ENCODE measurements at places on chromosomes 13 and 19. TPM values are rescaled to one million over a fixed set of nuclear protein-coding genes. Genes with fewer than 3 reads are reported as not detected.

DNA sequence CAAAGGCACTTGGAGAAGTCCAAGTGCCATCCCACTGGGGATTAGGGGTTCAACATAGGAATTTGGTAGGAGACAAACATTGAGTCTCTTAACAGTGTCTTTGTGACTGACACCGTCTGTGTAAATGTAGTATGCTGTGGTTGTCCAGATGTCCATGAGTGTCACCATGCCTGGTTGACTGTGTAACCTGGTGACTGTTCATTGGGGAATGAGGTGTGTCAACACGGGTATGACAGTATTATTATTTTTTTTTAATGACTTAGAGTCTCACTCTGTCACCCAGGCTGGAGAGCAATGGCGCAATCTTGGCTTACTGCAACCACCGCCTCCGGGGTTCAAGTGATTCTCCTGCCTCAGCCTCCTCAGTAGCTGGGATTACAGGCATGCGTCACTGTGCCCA, 16.2 kb downstream of the PKN1 start:
- no peak for DNase-seq

DNA sequence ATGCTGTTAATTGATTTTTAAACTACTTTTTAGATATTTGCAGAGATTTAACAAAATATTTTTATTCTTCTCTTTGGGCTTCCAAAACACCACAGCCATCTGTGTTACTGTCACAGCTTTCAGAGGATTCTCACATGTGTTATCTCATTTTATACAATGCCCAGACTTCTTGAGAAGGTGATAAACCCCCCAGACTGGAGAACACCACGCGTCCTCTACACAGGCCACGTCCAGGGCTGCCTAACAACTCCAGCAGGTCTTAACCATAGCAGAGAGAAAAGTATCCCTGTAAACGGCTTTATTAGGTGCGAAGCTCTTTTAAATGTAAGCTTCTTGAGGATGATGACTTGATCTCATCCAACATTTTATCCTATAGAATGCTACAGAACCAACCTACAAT, 2.0 kb downstream of the GPR183 start:
- no peak for DNase-seq

- no peak for DNase-seq
Observed at GRCh38 chr13:46146898-46147297, 35.1 kb downstream of the LCP1 start.

- DNase-seq, result no peak
Observed at GRCh38 chr13:32983058-32983457, 33.2 kb upstream of the KL start.

The CGB8 gene
- total RNA-seq, result not detected

The CFAP97D2 gene
- total RNA-seq, result not detected

DNA sequence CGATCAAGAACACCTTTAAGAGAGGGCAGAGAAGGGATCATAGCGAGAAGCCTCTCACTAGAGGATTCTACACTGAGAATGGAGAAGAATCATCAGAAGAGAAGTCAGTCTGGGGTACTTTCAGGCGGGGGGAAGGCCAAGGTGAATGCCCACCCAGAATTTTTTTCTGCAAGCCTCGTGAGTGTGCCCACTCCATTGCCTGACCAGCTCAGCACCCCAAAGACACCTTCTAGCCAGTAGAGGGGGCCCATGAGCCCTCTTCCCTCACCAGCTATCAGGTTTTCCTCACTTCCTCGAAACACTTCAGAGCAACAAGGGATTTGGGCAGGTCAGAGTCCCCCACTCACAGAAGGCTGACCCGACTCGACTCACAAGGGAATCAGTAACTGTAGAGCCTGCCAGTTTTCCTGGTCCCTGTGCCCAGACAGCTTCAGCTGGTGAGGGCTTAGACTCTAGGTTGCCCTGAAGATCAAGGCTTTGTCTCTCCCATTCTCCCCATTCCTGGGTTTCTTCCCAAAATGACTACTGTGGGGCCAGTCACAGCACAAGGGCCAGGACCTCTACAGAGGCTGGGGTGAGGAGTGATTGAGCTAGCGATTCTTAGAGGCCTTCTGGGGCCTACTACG, 18.4 kb downstream of the NLRP13 start:
- DNase-seq, result no peak
